ENCODE measurements at places on chromosomes 5 and 9.

- DNase-seq = no peak
Observed at GRCh38 chr9:97911970-97912369, 10.3 kb downstream of the TRMO start.

DNA sequence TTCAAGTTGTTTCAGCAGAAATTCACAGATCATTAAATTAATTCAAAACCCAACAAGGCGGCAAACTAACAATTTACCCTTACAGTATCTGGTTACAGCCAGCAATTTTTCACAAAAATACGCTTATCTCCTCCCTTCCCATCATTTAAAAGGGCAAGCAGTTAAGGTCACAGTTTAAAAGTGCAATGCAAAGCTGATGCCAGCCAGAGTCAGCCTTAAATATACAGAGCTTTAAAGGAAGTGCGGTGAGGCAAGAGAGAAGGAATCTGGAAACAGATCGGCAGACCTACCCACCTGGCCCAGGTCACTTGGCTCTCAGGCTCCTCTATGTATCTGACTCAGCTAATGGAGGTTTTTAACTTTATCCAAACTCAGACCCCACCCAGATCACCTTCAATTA lies 31.0 kb downstream of the EPB41L4A start:
- no peak for DNase-seq

DNA sequence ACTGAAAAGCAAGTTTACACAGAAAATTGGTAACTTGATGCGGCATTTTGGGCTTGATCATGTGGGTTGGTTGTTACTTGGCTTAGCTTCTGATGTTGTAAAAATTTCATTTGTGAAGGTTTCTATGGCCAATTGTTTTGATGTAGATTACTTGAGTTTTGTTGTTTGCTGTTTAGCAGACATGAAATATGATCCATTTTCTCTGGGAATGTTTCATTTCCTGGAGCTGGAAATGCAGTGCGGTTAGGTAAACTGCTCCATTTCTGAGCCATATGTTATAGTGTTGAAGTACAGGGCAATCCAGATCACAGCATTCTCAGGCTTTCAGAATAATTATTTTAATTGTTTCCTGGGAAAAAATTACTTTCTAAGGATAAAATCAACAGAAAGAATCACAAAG lies 396.9 kb downstream of the ENC1 start:
- DNase-seq = no peak

DNA sequence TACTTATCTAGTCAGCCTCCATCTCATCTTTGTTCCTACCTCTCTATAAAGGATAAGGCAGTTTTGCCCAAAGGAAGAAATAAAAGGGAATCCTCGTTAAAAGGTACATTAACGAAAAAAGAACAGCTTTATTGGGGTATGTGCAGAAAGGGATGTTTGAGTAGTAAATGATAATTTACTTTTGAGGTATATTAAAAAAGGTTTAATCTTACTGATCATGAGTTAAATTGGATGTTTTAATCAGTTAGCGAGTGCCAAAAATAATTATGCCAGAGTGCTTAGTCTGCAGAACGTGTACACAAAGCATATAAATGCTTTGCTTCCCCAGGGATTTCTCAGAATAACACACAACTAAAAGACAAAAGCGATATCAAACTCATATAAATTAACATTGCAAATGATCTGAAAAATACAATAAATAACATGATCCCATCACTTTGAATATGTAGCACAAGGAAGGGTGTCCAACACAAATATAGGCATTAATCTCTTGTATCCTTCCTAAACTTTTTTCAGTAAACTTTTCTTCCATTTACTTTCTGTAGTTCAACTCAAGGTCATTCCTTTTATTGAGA lies 865.0 kb downstream of the NR2F1-AS1 start:
- DNase-seq = no peak

- no peak for DNase-seq
Observed at GRCh38 chr9:98432960-98433359, 177.5 kb upstream of the TBC1D2 start.
